Activated naive CD4-positive, alpha-beta T cell treated with anti-CD3 and anti-CD28 coated beads, Interleukin-2, amount 50 U/mL, for 16 hours (primary cell): ENCODE measurements at places on chromosomes 13 and 19.
A peak's percentile ranks its signal among the peaks of the same experiment; 100 is the strongest.

DNA sequence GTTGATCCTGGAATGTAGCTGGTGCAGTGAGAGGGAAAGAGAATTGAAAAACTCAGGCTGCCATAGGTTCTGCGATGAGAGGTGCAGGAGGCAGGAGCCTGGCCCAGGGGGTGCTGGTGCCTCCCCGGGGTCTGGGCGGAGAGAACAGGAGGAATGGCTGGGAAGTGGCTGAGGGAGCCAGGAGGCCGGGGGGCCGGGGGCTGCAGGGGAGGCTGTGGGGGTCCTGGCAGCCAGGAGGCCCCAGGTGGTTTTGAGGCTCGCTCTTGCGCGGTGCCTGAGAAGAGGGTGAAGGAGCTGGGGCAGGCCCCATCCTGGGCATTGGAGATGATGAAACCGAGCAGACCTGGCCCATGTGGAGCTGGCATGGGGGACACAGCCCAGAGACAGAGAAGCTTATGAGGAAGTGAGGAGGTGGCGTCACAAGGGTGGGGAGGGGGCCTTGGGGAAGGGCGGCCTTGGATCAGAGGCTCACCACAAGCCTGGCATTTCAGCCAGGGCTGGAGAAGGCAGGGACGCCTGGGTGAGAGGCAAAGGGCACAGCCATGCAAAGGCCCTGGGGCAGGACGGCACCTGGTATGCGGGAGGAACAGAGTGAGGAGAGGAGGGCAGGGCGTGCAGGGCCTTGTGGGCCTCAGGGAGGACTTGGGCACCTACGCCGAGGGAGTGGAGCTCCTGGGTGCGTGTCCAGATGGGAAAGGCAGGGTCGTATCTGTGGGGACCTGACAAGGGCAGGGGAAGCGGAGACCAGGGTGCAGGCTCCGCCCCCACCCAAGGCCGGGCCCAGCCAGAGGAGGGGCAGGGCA is 1.3 kb upstream of the TEKTIP1 start:
- DNase-seq, result no peak

- no peak for DNase-seq
These were observed 278.7 kb upstream of the GPC6 start for GRCh38 chr13:92947770-92948434.

- DNase-seq, result peak; percentile 98
These were observed at the start of gene TPP2 for GRCh38 chr13:102596147-102597028. Gene TPP2, plus strand, starts transcription at chr13:102596986. Its CDS starts 53 bp downstream, at chr13:102597039.

DNA sequence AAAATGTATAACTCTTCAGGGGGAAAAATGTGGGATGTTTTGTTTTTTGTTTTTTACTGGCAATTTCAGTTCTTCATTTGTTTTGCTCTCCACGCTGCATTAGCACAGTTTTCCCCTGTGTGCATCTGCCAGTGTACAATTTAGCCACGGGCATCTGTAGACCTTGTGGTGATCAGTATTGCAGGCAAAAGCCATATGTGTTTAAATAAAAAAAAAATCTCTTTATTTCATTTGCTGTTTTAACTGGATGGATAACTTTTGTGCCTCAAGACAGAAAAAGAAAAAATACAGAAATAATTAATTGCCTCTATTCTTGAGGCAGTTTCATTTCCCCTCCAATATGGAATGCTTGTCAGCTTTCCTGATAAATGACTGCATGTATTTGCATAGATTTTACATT is 7.9 kb upstream of the MAB21L1 start:
- no peak for DNase-seq

DNA sequence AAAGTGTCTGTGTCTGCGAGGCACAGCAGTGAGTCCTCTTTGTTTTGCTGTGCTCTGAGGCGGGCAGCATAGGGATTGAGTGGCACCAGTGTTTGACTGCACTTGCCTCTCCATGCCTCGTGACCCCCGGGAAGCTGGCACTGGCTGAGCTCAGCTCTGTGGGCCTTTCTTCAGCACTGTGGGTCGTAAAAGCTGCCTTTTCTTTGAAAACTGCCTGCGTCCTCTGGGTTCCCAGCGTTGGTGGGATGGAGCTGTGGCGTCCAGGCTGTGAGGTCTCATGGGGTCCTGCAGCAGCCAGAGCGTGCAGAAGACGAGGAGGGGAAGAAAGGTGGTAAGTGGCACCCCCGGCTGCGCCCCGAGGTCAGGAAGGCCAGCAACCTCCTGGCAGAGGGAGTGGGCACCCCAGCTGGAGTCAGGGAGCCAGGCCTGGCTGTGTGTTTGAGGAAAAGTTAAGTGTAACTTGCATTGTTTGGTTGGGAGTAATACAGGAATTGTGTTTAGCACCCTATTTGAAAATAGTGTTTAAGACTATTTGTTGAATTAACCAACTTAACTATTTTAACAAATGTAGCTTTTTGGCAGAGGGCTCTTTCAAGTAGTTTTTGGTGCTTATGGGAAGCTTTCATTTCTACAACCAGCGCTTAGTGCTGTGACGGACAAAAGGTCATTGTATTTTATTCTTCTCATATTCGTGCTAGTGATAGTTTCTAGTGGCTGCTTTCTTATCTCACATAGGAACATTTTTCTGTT is 79.3 kb upstream of the TEX29 start:
- DNase-seq, result no peak

DNA sequence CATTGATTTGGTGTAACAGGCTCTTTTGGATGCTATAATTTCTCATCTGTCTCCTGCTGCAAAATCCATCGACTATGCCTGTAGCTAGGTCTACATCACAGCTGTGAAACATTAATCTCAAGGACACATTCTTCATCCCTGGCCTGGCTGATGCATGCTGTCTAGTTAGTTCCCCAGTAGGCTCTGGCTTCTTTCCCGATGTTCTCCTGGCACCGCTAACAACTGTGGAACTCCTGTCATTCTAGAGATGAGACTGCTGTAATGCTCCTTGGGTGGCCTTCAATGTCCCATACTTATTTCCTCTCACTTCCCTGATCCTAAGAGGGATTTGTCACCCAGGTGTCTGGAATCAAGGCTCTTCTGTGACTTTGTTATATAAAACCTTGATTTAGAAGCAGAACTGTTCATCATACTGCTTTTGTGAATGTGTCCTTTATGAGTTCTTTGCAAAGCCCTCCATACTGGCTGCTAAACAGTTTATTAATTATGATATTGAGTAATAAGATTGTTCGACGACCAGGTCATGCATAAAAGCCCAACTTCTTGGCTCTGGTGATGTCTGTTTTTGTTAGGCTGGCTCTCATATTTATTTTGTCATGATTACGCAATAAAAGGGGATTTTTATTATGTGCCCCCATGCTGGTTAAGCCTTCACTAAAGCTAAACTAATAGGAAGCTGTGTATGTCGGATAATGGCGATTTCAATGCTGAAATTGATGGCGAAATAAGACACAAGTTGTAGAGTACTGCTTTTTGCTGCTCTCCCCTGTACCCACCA is 227.5 kb downstream of the DCT start:
- no peak for DNase-seq
